ENCODE measurements at places on chromosomes 12 and 14.
A peak's percentile ranks its signal among the peaks of the same experiment; 100 is the strongest.

DNA sequence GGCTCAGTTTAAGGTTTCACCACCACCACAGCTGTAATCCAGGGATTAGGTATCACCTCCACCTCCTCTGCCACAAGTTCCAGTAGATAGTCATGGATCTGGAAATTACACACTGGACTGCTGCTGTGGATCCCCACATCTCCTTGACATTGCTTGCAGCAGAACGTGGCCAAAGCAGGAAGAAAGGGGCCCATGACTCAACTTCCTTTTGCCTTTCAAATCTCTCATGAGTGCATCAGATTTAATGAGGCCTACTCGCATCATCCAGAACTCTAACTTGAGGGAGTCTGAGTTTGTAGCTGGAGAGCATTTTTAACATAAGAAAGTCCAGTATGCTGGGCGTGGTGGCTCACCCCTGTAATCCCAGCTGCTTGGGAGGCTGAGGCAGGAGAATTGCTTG, 29.2 kb upstream of the TMED10 start:
- DNase-seq: peak; percentile 82

DNA sequence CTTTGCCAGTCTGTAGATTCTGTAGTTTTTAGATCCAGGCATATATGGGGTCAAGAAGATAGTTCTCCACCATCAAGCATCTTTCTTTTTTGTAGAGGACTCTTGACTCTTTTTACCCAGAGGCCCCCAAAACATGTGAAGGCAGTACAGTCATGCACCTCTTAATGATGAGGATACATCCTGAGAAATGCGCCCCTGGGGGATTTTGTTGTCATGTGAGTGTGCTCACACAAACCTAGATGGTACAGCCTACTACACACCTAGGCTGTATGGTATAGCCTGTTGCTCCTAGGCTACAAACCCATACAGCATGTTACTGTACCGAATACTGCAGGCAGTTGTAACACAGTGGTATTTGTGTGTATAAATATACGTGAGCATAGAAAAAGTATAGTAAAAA, 23.0 kb downstream of the EVL start:
- DNase-seq: no peak

- DNase-seq: no peak
These were observed 146.0 kb downstream of the BRMS1L start for GRCh38 chr14:35971965-35972630.

DNA sequence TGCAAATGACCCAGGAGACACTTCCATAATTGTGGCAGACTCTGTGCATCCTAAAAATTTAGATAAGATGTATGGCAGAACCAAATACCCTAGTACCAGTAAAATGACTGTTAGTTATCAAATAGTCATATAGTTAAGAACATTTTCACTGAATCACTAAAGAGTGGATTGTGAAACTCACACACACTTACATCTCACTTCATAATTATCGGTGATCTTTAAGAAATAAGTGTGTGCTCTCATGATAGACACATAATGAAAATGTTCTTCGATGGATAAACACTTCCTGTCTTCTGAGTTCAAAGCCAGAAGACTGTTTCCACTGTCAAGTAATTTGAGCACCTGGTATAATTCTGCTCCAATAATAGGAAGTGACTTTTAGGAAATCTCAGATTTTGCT, 19.1 kb upstream of the KLRB1 start:
- DNase-seq: no peak

GRCh38 chr14:64800000-64800399, 79.7 kb downstream of the SPTB start:
- peak; percentile 9 for DNase-seq

DNA sequence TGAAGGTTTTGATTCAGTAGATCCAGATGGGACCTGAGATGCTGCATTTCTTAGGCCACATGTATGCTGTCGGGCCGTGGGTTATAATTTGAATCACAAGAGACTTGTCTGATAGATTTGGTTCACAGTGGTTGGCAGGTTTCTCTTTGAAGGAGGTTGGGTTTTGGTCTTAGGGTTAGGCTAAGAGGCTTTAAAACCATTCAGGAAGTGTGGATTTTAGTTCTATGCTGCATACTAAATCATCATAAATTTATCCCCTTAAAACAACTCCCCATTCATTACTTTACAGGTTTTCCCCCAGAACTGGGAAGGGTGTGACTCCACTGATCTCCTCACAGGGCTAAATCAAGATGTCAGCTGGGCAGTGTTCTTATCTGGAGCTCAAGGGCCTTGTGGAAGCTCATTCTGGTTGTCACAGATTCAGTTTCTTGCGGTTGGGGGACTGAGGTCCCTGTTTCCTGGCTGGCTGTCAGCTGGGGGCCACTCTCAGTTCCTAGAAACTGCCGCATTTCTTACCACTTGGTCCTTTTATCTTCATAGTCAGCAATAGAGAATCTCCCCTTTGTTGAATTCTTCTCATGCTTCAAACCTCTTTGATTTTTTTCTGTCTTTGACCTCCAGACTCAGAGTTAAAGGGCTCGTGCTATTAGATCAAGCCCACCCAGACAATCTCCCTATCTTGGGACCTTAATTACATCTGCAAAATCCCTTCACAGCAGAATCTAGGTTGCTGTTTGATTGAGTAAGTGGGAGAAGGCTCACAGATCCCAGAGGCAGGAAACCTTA, 20.6 kb upstream of the PCNX1 start:
- peak; percentile 70 for DNase-seq

GRCh38 chr14:90551733-90552464, 155.1 kb downstream of the CALM1 start:
- DNase-seq: no peak

DNA sequence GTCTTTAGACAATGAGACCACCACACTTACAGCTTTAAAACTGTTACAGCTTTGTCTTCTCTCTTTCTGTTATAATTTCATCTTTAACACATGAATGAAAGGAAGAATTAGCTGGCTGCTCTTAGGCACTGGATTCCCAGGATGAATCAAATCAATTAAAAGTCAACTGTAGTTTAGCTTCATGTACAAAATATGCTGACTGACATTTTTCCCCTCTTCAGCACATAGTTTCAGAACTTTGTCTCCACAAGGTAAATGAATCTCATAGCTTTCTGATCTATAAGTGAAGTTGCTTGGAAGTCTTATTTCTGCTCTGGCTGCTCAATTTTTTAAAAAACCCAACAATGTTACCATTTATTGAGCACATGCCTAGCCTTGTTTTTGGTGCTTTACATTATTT, 293.8 kb downstream of the GRIN2B start:
- no peak for DNase-seq

- DNase-seq: no peak
These were observed 68.2 kb downstream of the SINHCAF start for GRCh38 chr12:31257784-31258183.

GRCh38 chr12:67649570-67650387, 1.2 kb downstream of the DYRK2 start:
- peak; percentile 46 for DNase-seq

- no peak for DNase-seq
These were observed 60.6 kb downstream of the GNG2 start for GRCh38 chr14:51921026-51921425.

DNA sequence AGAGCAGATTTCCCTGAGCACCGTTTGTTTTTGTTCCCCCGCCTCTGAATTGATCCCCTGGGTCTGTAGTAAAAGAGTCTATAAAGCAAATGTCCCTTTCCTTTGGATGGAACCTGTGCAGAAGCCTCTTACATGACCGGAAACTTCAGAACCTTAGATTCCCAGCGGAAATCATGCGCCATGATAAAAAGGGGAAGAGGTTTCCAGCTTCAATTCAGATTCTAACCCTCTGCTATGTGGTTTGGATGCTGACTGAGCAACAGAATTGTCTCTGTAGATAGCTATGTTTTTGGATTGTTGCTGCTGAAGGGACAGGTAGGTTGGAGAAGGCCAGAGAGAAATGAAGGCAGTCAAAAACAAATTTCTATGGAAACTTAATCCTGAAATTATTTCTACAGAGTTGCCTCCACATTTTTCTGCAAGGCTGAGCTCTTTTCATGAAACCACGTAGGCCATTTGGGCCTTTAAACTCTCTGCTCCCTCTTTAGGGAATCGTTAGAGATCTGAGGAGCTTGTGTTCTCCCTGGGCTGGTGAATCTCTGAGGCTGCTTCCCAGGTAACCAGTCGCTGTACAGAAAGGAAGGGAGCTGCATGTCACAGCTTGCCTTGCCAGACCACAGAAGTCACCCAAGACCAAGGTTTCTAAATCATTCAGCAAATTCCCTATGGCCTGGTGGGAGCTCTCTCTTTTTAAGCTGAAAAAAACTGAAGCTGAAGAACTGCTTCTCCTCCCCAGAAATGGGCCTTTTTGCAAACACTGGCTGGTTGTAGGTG, 28.7 kb upstream of the OR10P1 start:
- no peak for DNase-seq

- DNase-seq: no peak
These were observed 23.5 kb upstream of the LRP1-AS start for GRCh38 chr12:57170927-57171326.

DNA sequence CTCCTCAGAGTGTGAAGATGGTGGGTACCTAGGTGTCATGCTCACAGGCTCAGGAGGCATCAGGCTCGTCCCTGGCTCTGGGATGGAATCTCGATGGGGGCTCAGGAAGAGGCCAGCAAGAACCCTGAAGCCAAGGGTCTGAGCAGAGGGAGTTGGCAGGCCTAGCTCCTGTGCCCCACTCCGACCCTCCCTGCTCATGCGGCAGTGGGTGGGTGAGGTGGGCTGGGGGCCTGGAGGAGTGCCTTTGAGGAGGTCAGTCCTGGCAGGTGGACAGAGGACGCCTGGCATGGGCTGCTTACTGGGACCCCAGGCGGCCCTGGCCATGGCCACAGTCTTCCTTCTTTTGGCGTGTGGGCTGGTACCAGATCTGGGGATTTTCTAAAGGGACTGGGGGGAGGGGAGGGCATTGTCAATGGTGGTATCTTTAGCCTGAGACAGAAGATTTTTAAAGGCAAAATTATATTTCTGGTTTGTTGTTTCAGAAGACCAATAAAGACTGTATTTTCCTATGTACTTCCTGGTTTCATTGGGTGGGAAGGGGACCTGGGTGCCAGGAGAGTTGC, 16.0 kb downstream of the LRTM2 start:
- DNase-seq: no peak

DNA sequence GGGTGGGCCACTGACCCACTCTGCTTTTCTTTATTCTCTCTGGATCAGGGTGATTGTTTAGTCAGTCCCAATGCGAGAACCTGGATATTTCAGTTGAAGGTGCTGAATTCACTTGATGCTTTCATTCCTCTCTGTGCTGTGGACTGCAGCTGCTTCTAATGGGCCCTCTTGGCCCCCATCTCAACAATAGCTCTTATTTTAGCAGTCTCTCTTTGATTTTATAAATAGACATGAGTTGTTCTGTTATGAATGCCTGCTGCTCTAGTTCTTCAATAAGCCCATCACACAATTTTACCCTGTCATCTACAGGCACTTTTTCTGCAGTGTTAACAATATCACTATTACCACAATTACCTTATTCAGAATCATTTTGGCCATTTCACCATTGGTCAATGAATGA, 54.1 kb upstream of the YARS2 start:
- no peak for DNase-seq

GRCh38 chr12:123886931-123887582, 85.6 kb downstream of the CCDC92 start:
- no peak for DNase-seq

GRCh38 chr12:76714861-76715260, 49.1 kb upstream of the ZDHHC17 start:
- DNase-seq: no peak

Measured in suppressor macrophage treated with lipopolysaccharide for 4 hours (primary cell).